Activated naive CD4-positive, alpha-beta T cell treated with anti-CD3 and anti-CD28 coated beads, Interleukin-2, amount 50 U/mL, for 72 hours (primary cell): ENCODE measurements at places on chromosomes 2 and 18. TPM values are rescaled to one million over a fixed set of nuclear protein-coding genes. Genes with fewer than 3 reads are reported as not detected.

Gene GPR17
- total RNA-seq: not detected

Gene DTNA
- not detected for total RNA-seq

Gene AKAIN1
- total RNA-seq: not detected

Gene TWIST2
- total RNA-seq: not detected

Gene RGPD5
- 22.5 TPM for total RNA-seq

Gene CAPN13
- not detected for total RNA-seq

Gene PECR
- total RNA-seq: 25.4 TPM

Gene FER1L5
- total RNA-seq: not detected

Gene GRB14
- not detected for total RNA-seq

Gene LYG1
- 1.1 TPM for total RNA-seq
